Brain microvascular endothelial cell (primary cell): ENCODE measurements at places on chromosomes 5 and 9.

DNA sequence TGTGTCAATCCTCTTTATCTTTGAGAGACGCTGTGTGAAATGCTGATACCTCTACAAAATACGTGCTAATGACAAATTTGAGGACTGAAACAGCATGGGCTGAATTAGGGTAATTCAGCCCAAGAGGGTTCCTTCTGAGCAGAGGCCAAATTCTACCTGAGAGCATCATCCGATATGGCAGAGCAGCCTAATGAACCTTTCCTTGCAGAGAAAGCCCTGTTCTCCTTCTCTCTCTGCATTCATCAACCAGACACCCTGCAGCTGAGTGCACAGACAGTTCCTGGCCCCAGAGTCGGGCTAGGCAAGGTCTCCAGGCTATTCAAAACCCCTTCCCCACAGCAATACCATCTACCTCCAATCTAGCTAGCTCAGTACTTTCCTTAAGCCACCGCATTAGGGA lies 77.9 kb downstream of the TRIM32 start:
- DNase-seq = no peak

GRCh38 chr9:29514336-29514735 lies 1941.1 kb upstream of the C9orf72 start:
- no peak for DNase-seq

DNA sequence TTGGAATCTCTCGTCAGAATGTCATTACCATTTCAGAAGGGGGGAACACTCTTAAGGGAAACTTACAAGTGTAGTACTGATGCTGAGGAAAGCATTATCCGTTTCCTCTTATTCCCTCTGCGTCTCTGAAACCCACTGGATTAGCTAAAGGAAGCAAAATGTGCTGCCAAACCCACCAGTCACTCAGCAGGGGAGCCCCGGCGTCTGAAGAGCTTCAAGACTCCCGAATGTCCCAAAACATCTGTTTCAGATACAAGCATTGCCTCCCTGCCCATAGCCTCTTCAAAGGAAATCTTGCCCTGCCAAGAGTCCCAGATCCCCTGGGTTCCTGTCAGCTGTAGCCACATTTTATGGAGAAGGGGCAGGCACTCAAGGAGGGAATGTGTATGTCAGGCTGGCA lies 1.0 kb upstream of the HCN1 start:
- DNase-seq = no peak

GRCh38 chr9:75112789-75113188 lies 24.5 kb downstream of the OSTF1 start:
- DNase-seq = no peak

DNA sequence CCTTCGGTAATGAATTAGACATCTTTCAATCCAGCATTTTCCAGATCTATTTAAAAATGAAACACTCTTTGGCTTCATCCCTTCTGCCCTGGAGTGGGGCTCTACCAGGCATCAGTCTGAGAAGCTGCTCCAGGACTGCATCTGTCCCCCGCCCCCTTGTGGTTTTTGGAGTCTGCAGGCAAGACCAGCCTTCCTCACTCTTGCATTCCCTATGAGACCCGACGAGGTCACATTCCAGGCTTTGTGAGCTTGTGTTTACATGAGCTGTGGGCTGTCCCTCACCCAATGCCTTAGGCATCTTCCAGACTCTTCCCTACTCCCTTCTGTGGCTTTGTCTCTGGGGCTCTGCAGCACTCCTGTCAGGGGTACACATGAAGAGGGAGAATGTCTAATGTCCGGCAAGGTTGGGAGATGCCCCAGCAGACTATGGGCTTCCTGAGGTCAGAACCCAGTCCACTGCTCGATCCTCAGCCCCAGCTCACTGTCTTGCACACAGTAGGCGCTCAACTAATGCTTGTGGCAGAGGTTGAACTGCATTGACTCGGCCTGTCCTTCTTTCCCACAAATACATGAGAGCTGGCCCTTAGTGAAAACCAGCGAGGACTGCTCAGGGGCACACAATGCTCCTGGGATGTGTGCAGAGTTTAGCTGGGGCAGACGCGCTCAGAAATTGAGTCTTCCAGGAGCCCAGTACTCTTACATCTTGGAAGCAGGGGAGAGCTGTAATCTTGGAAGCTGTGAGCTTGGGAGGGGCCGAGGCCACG lies 11.7 kb upstream of the GADD45G start:
- peak; percentile 61 for DNase-seq

DNA sequence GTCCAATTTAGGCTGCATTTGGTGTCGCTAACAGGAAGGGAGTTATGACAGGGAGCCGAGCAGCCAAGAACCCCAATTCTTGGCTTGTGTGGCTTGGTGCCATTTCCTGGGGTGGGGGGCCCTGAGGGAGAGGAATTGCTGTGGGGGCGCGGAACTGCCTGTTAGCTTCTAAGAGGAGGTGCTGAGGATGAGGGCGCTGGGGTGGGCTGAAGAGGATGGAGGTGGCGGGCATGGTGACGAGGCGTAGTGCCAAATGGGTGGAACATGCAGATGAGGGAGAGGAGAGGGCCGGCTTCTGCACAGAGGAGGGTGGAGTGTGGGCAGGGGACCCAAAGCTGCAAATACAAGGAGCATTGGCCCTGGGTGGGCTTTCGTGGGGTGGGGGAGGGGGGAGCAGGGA lies 27.9 kb downstream of the IER5L start:
- no peak for DNase-seq

GRCh38 chr5:76192837-76193236 lies 109.7 kb downstream of the SV2C start:
- DNase-seq = no peak

DNA sequence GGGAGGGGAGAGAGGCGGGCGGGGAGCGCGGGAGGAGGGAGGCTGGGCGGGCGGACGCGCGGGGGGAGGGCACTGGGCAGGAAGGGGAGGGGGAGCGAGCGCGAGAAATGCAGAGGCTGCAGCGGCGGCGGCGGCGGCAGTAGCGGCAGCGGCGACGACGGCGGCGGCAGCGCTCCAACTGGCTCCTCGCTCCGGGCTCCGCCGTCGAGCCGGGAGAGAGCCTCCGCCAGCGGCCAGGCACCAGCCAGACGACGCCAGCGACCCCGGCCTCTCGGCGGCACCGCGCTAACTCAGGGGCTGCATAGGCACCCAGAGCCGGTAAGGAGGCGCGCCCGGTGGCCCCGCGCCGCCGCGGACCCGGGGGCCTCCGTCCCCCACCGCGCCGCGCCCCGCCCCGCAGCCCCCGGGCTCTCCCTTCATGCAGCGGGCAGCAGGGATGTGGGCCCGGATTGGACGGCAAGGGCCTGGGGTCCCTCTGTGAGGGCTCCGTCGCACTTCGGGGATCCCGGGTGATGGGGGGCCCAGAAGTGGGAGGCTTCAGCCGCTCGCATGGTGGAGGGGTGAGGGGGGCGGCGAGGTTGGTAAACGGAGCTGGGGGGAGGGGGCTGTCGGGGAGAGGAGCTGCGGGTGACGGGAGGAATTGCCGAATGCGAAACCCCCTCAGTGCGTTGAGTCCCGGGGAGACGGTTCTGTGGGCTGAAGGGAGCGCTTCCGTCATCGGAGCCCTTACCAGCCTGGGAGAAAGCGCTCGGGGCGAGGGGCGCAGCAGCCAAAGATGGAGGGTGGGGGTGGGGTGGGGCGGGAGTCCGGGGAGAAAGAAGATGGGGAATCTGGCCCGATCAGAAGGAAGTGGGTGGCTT lies at the start of gene BASP1:
Gene BASP1 (plus strand): TSS at position 139 of the 860 bp plus-strand sequence. CDS start 57,586 bp downstream, outside the sequence.
- DNase-seq = peak; percentile 76

DNA sequence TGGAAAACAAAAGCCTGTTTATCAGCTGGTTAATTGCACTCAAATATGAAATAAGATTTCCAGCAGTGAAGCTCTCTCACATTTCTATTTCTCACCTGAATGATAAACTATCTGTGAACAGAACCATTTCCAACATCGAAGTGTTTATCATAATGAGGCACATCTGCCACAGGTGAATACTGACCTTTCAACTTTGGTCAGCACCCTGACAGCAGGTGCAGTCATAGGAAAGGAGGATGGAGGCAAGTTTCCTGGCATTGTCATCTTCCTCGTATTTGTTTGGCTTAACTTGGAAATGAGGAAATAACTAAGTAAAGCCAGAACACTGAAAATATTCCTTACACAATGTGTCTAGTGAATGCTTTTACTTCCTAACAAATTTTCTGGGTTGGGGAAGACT lies 716.4 kb downstream of the NR2F1-AS1 start:
- DNase-seq = no peak

DNA sequence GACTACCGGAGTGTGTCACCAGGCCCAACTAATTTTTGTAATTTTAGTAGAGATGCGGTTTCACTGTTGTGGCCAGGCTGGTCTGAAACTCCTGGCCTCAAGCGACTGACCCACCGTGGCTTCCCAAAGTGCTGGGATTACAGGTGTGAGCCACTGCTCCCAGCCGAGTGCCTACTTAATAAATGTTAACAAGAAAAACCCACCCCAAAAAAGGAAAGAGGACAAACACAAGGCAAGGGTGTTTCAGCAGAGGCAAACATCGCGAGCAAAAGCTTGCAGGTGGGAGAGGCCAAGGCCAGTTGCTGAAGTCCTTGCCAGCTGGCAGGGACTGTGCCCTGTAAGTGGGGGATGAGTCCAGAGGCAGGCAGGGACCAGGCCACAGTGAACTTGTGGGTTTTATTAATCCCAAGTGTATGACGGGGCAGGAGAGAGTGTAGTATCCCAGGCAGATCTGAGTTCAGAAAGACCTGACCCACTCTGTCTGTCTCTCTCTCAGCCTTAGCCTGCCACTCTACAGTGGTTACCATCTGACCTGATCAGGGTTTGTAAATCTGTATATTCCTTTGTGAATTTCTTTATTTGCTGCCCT lies 6.4 kb upstream of the FPGS start:
- no peak for DNase-seq

DNA sequence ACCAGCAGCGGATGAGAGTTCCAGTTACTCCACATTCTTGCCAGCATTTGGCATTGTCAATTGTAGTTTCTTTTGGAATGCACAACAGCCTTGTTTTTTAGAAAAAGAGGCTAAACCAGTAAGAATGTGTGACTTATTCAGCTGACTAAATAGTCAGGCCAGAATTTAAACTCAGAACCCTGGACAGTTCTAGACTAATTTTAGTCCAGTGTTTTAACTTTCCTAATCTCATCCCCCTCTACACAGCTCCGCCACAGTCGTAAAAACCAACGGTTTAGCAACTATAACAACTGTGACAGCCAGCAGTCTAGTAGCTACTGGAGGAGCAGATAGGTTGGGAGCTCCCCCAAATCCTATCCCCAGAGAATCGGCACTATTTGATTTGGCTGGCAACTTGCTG lies 103.7 kb downstream of the FOXD1 start:
- DNase-seq = no peak

- peak; percentile 82 for DNase-seq
These were observed 50.2 kb downstream of the CSNK1A1 start for GRCh38 chr5:149500922-149501582.

DNA sequence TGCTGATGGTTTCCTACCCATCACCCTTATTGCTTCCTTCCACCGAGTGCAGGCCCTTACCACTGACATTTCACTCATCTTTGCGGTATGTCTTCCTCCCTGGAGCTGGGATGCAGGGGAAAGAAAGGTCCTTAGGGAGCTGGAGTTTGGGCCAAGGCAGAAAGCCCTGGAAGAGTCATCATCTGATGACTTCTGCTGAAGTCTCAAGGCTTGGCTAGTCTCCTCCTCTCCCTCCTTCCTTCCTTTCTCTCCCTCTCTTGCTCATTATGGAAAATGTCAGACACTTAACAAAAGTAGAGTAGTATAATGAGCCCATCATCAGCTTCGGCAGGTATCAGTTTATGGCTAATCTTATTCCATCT lies 40.0 kb downstream of the LARP1 start:
- DNase-seq = no peak

DNA sequence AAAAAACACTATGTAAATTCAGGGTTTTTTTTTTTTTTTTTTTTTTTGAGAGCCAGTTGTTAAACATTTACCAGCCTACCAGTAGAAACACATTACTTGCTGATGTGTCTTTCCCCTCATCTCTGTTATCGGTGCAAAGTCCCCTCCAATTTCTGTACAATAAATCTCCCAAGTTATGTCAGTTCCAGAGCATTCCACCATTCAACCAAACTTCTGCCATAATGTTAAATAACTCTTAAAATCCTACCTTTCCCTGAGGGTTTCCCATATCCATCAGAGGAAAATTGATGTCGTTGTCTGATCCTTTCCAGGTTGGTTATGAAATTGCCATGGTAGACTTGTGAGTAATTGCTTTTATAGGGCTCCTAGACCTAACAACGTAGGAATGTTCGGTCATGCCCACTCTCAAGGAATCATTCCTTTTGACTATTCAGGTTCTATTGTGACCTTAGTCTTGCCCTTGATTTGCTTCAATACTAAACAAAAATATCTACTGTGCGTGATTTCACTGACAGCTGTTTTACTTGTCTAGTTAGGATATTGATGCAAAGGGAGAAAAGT lies 5.6 kb upstream of the PPP2R2B start:
- DNase-seq = no peak

DNA sequence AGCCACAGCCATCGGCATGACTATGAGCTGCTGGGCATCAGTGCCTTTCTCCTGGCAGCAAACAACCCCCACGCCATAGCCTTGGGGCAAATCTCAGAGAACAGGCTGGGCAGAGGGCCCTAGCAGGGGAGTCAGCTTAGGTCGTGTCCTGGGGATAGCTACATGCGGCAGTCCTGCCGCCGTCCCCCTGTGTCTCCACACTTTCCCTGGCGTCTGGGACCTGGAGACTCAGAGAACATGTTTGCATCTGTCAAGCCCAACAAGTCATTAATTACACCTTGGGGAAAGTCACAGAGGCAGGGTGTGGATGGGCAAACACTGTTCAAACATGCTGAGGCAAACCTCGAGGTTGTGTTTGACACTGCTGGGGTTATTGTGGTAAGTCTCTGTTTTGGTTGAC lies 123.6 kb downstream of the C5orf15 start:
- no peak for DNase-seq

DNA sequence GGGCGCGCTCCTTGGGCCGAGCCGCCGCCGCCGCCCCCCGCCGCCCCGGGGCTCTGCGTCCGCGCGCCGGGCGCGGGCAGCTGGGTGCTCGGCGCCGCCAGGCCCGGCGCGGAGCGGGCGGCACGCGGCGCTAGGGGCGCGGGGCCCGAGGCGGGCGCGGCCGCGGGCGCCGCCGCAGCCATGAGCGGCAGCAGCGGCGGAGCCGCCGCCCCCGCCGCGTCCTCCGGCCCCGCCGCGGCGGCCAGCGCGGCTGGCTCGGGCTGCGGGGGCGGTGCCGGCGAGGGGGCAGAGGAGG lies 351 bp downstream of the TRIO start:
- DNase-seq = no peak

DNA sequence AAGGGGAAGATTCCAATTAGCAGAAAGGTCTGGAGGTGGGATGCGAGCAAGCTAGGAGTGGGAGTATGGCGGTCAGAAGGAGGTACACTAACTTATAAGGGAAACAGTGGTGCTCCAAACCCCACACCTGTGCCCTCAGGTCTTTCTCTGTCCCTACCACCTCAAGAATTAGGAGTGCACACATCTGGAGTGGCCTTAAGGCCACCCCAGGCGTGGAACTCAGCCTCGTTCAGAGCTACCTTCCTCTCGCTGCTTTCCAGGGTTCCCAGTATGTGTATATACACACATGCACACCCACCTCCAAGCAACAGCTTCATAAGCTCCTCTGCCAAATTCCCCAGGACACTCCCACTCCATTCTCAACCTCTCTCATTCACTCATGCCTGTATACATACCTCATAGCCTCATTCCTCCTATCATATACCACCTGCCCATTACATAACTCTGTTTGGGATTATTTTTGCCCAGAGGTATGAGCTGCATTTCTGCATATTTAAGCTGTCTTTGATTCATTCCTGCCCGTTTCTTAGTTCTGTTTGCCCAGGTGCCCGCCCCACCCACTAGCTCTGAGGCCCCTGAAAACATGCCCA lies 118.7 kb downstream of the PSD2 start:
- no peak for DNase-seq

- DNase-seq = no peak
These were observed 15.3 kb downstream of the BICD2 start for GRCh38 chr9:92749071-92749933.
